SW 1271 (cell line): ENCODE measurements at places on chromosomes 2 and 18.

GRCh38 chr2:86002375-86002774 lies 103.3 kb downstream of the POLR1A start:
- DNase-seq: no peak

DNA sequence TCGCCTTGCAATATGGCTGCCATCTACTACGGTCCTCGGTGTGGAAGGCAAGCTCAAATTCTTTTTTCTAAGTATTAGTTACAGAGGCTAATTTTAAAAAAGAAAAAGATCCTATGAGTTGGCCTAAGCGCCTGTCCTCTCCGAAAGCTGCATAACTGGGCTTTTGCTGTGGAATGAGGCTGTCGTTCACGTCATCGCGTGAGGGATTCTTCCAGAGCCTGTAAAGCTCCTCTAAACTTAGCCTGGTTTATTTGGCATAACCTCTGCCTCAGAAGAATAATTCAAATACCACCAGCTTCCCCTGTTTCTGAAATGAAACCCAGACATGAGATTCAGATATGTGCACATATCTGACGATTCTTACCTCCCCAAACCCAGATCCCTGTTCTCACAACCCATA lies 187.4 kb downstream of the DNER start:
- DNase-seq: no peak

- no peak for DNase-seq
These were observed 4.8 kb upstream of the MALL start for GRCh38 chr2:110120171-110121051.

- no peak for DNase-seq
These were observed 18.0 kb downstream of the RAPGEF4 start for GRCh38 chr2:172753610-172754009.
